ENCODE measurements at places on chromosomes 13 and 19.
A peak's percentile ranks its signal among the peaks of the same experiment; 100 is the strongest.

GRCh38 chr13:33224686-33225085 is 60.9 kb downstream of the STARD13 start:
- DNase-seq: no peak

DNA sequence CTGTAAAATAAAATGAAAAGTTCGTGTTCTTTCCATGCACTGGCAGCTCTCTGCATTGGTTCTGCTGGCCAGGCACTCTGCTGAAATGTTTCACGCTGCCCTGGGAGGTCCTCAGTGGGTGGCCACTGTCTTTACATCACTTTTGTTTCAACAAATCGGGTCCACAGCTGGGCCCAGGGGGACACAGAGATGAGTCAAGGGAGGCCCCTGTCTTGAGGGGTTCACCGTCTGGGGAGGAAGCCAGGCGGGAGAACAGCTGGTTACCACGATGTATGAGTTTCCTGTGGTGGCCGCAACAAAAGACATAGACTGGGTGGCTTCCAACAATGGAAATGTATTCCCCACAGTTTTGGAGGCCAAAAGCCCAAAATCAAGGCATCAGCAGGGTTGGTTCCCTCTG is 5.1 kb upstream of the KLF2 start:
- no peak for DNase-seq

- DNase-seq: no peak
Observed at GRCh38 chr13:99314640-99315176, 7.5 kb upstream of the GPR183 start.

- no peak for DNase-seq
Observed at GRCh38 chr13:59891053-59891452, 272.7 kb downstream of the DIAPH3 start.

- DNase-seq: no peak
Observed at GRCh38 chr13:36057041-36057440, 74.1 kb downstream of the DCLK1 start.

- DNase-seq: no peak
Observed at GRCh38 chr13:111861766-111862366, 205.1 kb upstream of the SOX1 start.

DNA sequence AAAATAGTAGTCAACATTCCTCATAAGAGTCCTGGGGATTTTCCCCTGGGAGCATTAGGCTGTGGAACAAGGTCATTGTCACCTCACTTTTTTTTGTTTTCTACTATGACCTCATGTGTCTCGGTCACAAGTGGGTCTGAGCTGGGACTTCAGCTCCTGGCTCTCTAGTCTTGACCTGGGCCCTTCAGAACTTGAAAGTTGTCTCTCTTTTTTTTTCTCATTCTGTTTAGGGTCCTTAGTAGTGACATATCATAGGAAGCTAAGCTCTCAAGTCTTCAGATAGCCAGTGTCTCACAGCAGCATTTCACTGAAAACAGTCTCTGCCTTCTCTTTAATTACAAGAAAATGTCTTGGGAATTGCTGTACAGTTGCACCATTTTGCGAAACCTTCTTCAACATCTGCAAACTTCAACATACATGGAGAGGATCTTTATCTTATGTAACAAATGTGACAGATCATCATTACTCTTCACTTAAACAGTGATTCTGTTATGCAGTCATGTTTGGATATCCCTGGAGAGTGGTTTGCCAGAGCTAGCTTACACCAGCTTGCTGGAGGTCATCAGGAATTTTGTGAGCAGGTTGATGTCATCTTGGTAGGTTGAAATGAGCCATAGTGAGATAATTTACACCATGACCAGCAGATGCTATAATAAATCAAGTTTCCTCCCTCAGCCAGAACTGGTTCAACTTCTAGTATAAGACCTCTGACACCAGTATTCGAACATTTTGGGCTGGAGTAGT is 131.5 kb downstream of the GPC5 start:
- no peak for DNase-seq

DNA sequence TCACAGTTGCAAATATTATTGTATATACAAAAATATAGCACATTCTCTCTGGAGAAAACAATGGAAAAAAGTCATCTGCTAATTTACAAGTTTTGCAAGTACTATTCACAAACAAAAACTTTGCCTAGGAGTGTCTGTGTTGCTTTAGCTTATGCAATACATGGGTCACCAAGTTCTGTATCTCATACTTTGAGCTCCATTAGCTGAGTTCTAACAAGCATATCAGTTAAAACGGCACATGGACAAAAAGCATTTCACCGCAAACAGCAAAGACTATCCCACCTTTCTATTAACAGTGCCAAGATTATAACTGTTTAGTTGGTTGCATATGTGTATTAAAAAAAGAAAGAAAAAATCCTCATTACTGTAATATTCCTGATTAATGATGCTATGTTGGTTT is 4.6 kb downstream of the SPRY2 start:
- DNase-seq: no peak

DNA sequence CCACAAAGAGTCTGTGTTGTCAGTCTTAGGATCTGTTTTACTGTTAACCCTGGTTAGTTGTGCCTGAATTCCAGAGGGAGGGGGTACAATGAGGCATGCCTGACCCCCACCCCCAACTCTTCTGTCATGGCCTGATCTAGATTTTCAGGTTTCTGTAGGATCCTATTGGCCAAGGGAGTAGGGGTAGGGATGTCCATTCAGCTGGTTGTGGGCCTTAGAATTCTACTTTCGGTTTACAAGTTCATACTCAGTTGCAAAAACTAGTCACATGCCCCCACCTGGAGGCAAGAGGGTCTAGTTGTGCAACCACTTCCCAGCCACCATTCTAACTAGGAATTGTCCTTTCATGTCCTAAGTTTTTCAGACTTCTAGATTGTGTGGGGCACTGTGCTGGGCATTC is 94.3 kb upstream of the MBNL2 start:
- no peak for DNase-seq

GRCh38 chr19:33669376-33669775 is 47.6 kb downstream of the CHST8 start:
- DNase-seq: no peak

DNA sequence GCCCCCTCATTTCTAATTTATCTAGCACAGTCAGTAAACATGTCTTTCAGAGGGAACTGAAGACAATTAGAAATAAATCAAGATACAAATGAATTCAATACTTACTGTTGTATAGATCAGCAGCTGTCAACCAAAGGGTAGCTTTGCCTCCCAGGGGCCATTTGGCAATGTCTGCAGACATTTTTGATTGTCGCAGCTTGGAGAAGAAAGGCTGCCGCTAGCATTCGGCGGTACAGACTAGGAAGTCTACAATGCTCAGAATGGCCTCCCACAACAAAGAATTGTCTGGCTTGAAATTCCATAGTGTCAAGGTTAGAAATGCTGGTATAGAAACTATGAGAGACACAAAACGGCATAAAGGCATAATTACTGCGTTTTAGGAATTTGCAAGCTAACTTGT is 91.6 kb downstream of the RGCC start:
- no peak for DNase-seq

DNA sequence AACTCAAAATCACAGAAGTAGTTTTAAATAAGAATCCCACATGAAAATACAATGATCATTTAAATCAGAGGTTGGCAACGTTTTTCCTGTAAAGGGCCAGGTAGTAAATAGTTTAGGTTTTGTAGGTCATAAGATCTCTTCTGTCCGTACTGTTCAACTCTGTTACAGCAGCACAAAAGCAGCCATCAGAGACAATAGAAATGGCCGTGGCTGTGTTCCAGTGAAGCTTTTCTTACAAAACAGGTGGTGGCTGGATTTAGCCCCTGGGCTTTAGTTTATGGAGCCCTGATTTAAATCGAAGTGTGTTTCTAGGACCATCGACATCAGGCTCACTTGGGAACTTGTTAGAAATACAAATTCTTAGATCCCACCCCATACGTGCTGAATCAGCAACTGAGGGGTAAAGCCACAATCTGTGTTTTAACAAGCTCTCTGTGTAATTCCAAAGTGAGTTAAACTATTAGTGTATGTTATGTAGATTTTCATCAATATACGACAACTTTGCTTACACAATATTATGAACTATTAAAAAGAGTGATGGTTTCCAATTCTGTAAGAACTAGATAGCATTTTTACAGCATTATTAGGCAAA is 54.8 kb upstream of the MIR17HG start:
- DNase-seq: no peak

- DNase-seq: no peak
Observed at GRCh38 chr13:110350049-110350448, 43.0 kb downstream of the COL4A2 start.

DNA sequence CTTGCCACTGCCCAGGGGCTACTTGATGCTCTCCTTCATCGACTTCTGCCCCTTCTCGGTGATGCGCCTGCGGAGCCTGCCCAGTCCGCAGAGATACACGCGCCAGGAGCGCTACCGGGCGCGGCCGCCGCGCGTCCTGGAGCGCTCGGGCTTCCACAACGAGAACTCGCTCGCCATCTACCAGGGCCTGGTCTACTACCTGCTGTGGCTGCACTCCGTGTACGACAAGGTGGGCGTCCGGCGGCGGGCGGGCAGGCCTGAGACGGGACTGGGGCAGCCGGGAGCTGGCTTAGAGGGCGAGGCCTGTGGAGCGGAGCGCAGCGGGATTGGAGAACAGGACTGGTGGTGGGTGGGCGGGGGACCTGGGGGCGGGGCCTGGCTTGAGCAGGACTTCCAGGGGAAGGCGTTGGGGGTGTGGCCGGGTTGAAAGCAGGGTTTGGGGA is 12.7 kb upstream of the PSMD8 start:
- peak; percentile 36 for DNase-seq

DNA sequence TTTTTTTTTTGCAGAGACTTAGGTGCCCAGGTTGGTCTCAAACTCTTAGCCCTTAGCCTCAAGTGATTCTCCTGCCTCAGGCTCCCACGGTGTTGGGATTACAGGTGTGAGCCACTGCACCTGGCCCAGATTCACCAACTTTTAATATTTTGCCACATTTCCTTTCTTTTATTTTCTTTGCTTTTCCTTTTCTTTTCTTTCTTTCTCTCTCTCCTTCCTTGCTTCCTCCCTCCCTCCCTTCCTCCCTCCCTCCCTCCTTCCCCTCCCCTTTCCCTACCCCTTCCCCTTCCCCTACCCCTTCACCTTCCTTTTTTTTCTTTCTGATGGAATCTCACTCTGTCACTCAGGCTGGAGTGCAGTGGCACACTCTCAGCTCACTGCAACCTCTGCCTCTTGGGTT is 35.3 kb downstream of the BICRA start:
- no peak for DNase-seq
